ENCODE measurements at places on chromosomes 3 and 15.

DNA sequence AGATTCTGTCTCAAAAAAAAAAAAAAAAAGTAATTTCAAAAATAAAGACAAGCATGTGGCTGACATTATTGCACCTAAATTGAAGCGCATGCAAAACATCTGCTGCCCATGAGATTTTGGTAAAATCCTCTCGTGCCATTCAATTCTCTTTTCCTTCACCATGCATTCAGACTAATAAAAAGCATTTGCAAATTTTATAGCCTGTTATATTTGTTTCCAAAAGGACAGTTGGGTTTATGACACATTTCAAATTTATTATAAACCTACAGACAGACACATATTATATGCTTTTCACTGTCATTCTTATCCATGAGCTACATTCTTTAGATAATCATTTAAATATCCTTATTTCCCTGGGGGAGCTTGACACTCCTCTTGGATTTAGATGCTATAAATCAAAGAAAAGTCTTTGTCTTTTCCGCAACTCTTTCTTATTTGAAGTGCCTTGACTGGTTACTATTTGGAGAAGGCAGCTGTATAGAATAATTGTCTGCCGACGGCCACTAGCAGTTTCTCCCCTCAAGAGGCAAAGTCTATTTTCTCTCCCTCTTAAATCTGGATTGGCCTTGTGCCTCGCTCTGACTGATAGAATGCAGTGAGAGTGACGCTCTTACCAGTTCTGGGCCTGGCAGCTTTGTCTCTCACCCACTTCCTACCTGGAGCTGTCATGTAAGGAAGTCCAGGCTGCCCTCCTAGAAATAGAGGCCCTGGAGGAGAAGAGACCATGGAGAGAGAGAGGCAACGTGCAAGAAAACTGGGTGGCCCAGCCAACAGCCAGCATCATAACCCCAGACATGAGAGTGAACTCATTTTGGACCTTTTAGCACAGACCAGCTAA, 6.8 kb upstream of the LRIG1 start:
- DNase-seq, result no peak

DNA sequence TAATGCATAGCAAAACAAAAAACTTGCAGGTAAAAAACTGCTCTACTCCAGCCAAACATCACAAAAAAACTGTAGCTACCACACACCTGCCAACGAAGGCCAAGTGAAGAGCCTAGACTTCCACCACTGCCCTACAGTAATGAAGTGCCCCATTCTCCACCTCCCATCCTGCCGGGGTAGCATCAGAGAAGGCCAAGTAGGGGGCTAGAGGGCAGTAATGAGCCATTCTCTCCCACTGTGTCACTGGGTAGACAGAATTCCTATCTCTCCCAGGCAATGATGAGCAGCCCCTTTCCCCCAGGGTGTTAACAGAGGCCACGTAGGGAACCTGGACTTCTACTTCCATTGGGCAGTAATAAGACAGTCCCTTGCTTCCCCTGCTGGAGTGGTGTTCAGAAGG, 9.5 kb downstream of the SEC22C start:
- no peak for DNase-seq

GRCh38 chr3:31384117-31384516, 148.6 kb upstream of the STT3B start:
- DNase-seq, result no peak

GRCh38 chr3:101091489-101091888, 98.3 kb upstream of the ABI3BP start:
- no peak for DNase-seq

DNA sequence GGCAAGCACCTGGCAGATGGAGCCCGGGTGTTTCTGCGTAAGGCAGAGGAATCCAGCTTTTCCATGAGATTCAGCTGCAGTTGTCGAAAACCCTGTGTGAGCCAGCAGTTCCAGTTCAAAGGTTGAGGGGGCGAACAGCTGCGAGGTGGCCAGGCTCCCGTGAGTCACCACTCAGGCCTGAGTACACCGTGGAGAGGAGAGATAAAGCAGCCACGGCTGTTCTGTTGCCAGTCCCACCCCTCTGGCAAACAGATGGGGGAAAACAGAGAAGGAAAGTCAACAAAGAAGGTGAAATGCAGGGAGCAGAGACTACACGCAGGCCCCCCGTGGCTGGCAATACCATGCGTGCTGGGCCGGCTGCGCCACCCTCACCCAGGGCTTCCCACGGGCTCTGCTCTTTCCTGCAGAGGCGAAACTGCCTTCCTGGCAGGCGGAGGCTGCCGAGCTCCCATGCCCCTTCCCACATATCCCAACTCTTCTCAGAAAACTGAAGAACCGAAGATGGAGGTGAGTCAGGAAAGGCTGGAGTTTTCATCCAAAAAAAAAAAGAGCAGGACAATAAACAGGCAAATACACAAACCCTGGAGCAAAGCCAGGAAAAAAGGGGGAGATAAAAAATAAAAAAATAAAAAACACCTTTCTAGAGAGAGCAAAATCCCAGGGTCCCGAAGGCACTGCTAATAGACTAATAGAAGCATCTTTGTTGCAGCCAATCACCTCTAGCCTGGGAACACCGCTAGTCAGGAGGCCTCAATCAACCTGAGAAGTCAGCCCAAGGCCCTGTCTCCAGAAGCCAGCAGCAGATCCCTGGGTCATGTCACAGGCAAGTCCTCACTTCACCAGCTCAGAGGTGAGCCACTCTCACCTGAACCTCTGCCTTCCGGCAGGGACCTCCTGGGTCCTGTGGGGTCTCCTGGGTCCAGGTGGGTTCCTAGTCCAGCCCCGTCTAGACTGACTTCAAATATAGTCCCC, 37.7 kb downstream of the FAM174B start:
- DNase-seq, result no peak

GRCh38 chr3:74624301-74624700, 9.8 kb upstream of the CNTN3 start:
- DNase-seq, result no peak

DNA sequence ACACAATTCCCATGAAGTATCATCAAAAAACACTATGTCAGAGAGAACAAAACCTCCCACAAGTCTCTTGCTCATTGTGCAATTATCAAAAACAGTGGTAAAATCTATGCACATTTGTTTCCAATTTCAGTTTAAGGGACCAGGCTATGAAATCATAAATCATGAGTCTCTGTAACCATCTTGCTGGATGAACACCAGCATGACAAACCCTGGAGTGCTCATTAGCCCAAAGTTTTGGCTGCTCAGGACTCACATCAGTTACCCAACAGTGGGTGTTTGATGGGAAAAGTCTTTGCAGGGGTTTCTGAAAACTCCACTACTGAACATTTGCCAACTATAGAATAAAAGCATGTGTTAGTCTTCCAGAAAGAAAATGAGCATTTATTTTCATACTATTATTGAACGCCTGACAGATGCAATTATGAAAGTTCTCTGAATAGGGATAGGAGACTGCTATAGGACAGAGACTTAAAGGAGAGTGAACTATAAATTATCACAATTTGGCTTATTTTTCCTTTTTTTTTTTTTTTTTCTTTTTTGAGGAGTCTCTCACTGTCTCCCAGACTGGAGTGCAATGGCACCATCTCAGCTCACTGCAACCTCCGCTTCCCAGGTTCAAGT, 240.8 kb upstream of the KCNMB2 start:
- no peak for DNase-seq

- DNase-seq, result peak; percentile 14
Measured at GRCh38 chr15:86183596-86184491, 104.2 kb downstream of the AGBL1 start.

- no peak for DNase-seq
Measured at GRCh38 chr3:168048414-168049330, 47.1 kb downstream of the GOLIM4 start.

DNA sequence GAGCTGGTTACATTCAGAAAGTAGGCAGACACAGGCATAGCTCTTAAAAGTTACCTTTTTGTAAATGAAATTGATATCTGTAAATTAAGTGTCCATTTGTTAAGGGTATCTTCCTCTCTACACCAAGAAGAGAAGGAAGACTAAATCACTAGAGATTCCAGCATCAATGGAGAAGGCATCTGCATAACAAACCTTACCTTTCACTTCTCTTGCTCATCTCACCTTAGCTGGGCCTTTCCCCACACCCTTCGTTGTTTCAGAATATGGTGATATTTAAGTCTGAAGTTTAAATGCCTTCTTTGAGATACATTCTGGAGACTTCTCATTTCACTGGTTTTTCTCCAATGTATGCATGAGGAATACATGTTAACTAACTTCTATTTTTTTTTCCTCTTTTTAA, 54.5 kb upstream of the TGFBR2 start:
- DNase-seq, result no peak

DNA sequence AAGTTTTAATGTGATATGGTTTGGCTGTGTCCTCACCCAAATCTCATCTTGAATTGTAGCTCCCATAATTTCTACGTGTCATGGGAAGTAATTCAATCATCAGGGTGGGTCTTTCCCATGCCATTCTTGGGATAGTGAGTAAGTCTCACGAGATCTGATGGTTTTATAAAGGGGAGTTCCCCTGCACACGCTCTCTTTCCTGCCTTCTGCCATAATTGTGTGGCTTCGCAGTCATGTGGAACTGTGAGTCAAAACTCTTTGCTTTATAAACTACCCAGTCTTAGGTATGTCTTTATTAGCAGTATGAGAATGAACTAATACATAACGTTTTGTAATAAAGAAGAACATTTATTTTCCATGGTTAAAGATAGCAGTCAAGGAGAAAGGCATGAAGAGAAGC, 39.2 kb upstream of the GOLIM4 start:
- DNase-seq, result no peak
